Stimulated activated naive B cell treated with anti-CD40 and anti-IgM and Interleukin-4, amounts not matched to agents 10 μg/mL and 1 μg/mL and 100 μg/mL, for 72 hours (primary cell): ENCODE measurements at places on chromosomes 7 and 10.

DNA sequence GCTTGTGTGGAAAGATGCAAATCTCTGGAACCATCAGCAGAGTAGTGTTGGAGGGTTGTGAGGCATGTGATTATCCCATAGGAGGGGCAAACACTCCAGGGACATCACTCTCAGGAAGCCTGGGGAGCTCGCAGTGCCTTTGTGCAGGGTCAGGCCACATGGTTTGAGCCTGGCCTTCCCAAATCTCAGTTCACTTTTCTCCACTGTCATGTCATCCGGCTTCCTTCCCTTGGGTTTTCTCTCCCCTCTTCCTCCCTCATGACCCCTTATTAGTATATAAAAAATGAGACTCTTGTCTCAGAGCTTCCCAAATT lies 20.4 kb downstream of the TSPAN14 start:
- no peak for DNase-seq

- no peak for DNase-seq
Measured at GRCh38 chr7:38839851-38840250, 69.1 kb downstream of the VPS41 start.

GRCh38 chr7:18860221-18860620 lies 257.2 kb downstream of the TWIST1 start:
- no peak for DNase-seq

DNA sequence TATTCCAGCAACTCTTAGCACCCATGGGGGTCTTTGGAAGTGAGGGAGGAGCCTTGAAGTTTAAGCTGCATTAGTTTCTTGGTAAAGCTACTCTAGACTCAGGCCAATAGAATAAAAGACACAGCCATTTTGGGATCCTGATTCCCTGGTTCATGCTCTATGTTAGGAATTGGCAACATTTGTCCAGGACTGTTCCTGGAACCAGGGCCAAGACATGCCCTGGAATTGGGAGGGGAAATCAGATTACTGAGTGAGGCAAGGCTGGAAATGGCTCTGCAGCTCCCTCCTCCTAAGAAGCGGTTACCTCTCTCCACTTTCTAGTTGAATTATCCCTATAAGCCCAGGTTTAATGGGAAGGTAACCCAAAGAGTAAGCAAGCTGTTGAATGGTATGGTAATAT lies 14.2 kb upstream of the BMPR1A start:
- DNase-seq, result no peak

DNA sequence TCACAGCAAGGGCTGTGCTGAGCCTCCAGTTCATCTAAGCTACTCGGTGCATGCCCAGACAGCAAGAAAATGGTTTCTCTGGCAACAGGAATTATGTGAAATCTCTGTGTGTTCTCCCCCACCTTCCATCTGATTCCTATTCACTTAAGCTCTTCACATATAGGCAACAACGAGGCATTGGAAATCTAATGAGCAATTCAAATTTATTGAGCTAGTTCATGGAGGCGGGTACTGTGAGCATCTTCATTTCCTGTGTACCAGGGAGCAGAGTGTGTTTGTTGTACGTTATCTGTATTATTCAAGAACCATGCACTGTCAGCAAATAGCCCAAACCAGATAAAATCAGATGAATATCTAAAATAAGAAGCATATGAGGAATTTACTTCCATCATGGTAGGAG lies 739.1 kb downstream of the MAGI2 start:
- DNase-seq, result no peak

DNA sequence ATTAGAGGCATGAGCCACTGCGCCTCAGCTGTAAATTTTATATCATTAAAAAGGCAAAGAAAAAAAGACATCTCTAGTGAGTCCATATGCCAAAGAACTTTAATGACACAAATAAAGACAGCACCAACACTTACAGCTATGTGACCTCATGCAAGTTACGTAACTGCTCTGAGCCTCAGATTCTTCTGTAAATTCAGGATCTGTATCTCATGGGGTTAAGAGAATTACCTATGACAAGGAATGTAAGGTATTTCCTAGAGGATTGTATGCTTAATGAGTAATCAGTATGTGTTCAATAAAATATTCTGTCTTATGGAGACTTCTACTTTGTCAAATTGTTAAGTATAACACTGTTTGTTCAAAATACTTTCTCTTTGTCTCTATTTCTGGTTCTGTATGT lies 274.0 kb upstream of the GLI3 start:
- no peak for DNase-seq

- no peak for DNase-seq
Measured at GRCh38 chr10:87983716-87984115, 120.3 kb downstream of the PTEN start.
